CD4-positive, alpha-beta T cell (primary cell): ENCODE measurements at places on chromosomes 7 and 10.

- no peak for DNase-seq
Measured at GRCh38 chr7:21142081-21142480, 285.8 kb upstream of the SP4 start.

- DNase-seq = no peak
Measured at GRCh38 chr10:128526791-128527375, 400.7 kb upstream of the MKI67 start.

DNA sequence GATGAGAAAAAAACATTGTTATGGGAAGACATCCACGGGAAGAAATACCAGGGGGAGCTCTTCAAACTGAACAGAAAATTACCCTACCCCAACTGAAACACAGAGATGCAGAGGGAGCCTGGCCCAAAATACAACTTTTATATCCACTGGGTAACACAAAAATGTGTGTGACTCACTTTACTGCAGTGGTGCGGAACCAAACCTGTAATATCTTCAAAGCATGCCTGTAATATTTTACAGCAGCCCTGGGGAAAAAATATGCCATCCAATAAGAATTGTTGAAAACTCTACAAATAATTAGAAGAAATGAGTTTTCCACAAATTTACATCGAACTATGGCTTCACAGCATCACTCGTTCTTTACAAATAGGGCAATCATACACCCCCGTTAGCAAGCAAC is 49.8 kb upstream of the SRRM3 start:
- DNase-seq = no peak

DNA sequence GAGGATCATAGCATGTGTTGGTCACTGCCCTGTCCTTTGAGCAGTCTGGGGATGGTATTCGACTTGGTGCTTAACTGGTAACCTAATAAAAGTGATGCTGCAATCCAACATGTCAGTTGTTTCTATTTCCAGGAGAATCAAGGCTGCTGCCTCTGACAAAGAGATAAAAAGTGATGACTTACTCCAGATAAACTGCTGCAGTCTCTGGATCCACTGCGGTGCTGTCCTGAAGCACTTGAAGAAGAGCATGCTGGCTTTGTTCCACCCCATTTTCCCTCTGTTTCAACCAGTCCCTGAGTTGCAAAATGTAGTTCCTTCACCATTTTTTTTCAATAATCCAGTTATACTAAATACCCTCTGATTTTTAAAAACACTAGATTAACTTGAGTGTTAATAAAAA is 403.5 kb upstream of the ANKRD30A start:
- no peak for DNase-seq

DNA sequence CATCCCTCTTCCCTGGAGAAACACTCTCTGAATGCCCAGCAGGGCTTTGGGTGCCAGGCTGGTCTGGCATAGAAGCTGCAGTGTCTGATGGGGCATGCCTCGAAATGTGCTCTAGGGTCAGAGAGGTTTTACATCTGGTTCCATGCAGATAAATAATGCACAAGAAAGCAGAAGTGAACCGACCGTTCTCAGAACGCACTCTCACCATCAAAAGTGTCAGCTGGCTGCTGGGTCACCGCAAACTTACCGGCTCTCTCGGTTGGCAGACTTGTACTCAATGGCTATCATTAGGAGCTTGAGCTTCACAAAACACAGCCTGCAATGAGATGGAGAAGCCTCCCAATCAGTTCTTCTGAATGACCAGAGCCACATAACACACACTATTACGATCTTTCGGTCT is 610.0 kb downstream of the KCNMA1 start:
- DNase-seq = no peak

- no peak for DNase-seq
Measured at GRCh38 chr7:20079080-20079479, 138.1 kb downstream of the MACC1 start.

DNA sequence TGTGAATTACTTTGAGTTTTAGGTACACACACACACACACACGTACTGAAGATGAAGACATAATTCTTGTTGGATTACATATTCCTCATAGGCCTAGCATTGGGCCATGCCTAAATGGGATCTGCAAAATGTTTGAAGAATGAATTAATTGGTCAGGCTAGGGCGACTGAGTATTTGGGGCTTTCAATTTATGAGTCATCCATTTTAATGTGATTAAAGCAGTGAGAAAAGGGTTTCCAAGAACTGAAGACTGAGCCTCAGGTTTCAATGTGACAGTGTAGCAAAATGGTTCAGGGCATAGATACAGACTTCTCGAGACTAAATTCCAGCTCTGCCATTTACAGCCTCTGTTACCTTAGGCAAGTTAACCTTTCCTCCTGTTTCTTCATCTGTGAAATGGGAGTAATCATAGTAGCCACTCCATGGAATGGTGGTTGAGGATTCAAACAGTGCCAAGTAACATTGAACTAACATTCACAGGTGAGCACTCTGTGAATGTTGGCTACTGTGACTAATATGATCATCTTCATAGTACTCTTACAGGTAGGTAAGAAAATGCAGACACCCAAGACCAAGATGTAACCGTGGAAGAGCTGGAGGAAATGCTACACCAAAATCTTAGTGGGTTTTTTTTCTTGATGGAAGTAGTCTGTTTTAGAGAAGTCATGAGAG is 7.6 kb downstream of the BPGM start:
- no peak for DNase-seq

DNA sequence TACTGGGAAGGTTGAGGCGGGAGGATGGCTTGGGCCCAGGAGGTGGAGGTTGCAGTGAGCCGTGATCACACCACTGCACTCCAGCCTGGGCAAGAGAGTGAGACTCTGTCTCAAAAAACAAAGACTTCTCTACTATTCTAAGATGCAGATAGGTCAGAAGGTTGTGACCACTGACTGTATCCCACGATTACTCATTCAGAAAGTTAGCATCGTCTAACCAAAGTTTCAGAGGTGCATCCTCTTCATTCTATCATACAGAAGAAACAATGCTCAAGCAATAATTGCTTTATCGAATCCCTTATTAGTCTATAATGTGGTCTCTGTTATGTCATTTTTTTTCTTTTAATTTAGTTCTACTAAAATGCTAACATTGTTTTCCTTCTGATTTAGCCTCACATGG is 348.7 kb upstream of the LRGUK start:
- no peak for DNase-seq

DNA sequence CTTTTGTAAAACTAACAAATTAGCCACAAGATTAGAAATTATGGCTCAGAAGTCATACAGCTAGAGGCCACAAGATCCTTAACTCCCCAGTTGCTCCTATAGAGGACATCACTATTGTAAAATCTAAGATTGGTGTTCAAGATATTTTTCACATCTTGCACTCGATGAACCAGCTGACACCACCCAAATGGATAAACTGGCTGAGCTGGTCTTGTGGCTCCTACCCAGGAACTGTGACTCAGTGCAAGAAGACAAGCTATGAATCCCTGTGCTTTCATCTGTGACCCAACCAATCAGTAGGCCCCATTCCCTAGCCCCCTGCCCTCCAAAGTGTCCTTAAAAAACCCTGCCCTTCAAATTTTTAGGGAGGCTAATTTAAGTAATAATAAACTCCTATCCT is 27.9 kb upstream of the R3HCC1L start:
- no peak for DNase-seq

DNA sequence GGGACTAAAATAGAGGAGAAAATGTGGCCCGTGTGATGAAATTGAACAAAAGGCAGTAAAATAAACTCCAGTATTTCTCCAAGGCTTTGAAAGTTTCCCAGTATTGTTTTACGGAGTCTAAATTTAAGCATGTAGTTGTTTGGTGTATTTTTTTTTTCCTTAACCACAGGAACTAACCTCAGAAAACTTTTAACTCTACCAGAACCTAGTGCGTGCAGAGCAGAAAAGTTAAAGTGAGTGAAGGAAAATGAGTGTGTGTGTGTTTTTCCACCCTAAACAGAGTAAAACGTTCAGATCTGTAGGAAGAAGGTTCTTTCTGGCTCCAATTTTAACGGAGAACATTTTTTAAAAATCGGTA is 812 bp downstream of the PROSER2 start:
- no peak for DNase-seq

DNA sequence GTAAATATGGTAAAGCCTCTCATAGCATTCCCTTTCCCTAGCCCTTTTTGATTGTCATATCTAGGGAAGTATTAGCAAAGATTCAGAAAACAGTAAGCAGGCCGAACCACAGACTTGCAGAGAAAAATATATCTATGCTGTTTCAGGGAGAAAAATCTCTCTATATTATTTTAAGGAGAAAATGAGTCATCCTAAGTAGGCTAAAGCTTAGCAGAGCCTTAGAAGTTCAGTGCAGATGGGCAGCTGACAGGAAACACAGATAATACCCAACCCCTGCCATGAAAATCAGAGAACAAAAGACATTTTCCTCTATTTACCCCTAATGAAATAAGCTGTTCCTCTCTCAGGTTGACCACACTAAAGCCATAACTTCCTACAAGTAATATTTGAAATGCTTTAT is 16.5 kb downstream of the C1QL3 start:
- DNase-seq = no peak

- DNase-seq = no peak
Measured at GRCh38 chr10:30413996-30414576, 19.9 kb upstream of the MAP3K8 start.

GRCh38 chr10:95289003-95289920 is 1.5 kb downstream of the PDLIM1 start:
- DNase-seq = no peak

GRCh38 chr7:31553661-31554081 is 39.8 kb downstream of the ITPRID1 start:
- DNase-seq = no peak

DNA sequence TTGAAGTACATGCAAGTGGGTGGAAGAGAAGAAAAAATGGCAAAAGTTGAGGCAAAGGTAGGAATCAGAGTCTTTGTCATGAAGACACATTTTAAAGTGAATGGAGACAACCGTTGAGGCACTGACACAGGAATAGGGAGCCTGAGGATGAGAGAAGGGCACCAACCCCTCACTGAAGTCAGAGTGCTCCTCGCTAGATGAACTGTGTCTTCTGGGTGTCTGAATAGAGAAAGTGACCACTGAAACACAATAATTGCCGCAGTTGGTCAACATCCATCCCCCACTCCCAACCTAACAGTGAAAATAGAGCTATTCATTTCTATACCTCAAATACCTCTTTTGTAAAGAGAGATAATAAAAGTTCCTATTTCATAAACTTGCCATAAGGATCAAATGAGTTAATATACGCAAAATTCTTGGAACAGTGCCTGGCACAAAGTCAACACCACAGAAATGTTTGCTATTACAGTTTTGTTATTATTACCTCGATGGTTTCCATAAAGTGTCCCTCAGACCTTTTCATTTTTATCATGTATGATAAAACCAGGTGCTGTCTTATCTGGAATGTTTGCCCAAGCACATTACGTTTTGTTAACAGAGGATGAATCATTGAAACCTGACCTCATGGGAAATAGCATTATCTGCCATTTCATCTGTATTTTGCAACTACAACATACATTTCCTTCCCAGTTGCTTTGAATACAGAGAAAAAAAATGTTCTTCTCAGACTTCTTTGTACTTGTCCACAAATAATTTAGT is 61.8 kb upstream of the SP4 start:
- DNase-seq = no peak

DNA sequence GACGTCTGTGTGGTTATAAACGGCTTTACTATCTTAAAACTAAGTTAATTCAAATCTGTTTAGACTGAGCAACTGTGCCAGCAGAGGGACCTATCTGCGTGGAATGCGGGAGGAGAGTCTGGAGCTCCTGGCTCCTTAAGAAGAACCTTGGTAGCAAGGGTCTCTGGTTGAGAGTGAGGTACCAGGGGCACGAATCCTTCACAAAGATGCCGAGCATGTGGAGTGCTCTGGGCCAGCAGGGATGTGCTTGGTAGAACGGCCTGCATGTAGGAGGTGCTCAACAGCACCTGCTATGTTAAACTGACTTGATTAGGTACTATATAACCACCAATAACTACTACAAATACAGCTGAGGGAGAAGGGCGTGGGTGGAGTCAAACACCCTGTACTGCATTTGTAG is 102.6 kb downstream of the VIPR2 start:
- no peak for DNase-seq

- DNase-seq = no peak
Measured at GRCh38 chr7:158955932-158956804, 99.8 kb downstream of the DYNC2I1 start.

DNA sequence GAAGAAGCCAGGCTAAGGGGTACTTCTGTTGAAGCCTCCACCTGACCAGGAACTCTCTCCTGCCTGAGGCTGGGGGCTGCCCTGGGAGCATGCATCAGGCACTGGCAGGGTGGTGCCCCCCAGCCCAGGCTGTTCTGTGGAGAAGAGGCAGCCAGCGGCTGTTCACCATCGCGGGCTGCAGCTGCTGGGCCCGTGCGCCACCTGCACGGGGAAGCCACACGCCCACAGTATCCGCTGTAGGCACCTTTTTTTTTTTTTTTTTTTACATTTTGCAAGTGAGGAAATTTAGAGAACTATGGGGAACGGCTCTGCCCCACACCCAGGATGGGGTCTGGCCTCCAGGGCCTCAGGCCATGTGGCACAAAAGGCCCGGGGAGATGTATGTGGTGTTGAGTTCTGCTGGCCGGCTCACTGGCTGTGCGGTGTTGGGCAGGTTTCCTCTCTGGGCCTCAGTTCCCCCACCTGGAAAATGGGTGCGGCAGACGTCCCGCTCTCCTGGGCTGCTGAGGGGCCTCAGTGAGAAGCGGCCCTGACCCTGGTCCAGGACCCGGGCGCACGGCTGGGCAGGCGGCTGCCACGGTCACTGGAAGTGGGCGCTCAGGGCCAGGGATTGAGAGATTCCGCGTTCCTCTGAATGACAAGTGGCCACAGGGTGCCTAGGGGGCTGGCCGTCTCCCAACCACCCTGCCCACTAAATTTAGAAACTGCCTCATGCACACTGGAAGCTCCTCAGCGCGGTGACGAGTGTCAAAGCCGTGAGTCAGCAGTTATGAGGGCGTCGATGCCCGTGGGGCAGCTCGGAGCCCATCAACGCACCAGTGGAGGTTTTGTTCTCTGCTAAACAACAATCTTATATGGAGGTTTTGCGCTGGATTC is 8.8 kb upstream of the INTS1 start:
- peak; percentile 56 for DNase-seq

GRCh38 chr10:21715531-21716195 is 181.6 kb downstream of the MLLT10 start:
- DNase-seq = no peak

GRCh38 chr7:157293413-157293788 is 43.4 kb upstream of the DNAJB6 start:
- no peak for DNase-seq

- no peak for DNase-seq
Measured at GRCh38 chr7:18647582-18647981, 152.0 kb downstream of the HDAC9 start.

DNA sequence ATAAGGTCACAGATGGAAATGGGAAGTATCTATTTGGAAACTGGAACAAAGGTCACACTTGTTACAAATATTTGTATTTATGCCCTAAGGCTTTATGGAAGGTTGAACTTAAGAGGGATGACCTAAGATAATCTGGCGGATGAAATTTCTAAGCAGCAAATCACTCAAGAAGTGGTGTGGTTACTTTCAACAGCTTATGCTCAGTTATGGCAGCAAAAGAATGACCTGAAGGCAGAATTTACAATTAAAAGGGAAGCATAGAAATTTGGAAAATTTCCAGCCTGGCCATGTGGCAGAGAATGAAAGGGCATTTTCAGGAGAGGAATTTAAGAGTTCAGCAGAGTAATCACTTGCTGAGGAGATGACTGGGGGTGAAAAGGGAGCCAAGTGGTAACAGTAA is 95.8 kb upstream of the TNS3 start:
- DNase-seq = no peak
